ENCODE measurements at places on chromosomes 12 and 14. TPM values are rescaled to one million over a fixed set of nuclear protein-coding genes. Genes with fewer than 3 reads are reported as not detected.
A peak's percentile ranks its signal among the peaks of the same experiment; 100 is the strongest.

NELL2 gene
- total RNA-seq = 0.63 TPM

BIN2 gene
- total RNA-seq = 11.1 TPM

- H3K27ac ChIP-seq = no peak overlapping the region
- no peak overlapping the region for H3K4me3 ChIP-seq
- DNase-seq = no peak
Measured at GRCh38 chr14:36279306-36280190, 40.9 kb downstream of the MBIP start.

DNA sequence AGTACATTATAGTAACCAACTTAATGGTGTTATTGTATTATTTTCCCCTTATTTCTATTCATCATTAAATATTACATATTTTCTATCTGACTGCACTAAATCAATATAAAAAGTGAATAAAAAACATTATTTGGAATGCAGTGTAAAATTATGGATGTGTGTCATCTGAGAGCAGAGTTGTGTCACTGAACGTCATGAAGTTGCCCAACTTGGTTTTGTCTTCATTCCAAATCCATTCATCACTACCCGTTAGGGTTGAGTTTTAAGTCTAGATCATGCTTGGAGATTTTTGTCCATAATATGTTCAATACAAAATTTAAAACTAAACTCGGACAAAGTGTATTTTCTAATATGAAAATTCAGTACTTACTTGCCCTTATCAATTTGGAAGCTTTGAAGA is 16.1 kb downstream of the KLRF1 start:
- no peak overlapping the region for H3K27ac ChIP-seq
- H3K4me3 ChIP-seq = no peak overlapping the region
- no peak for DNase-seq

- no peak overlapping the region for H3K4me3 ChIP-seq
- H3K27ac ChIP-seq = no peak overlapping the region
- no peaks in the 10 kb centered on the region for H3K27me3 ChIP-seq
- no peaks in the 10 kb centered on the region for H3K36me3 ChIP-seq
- peaks cover 10% of the 10 kb centered on the region for H3K4me1 ChIP-seq
Measured at GRCh38 chr12:91074154-91074709, 16.4 kb upstream of the KERA start.

DNA sequence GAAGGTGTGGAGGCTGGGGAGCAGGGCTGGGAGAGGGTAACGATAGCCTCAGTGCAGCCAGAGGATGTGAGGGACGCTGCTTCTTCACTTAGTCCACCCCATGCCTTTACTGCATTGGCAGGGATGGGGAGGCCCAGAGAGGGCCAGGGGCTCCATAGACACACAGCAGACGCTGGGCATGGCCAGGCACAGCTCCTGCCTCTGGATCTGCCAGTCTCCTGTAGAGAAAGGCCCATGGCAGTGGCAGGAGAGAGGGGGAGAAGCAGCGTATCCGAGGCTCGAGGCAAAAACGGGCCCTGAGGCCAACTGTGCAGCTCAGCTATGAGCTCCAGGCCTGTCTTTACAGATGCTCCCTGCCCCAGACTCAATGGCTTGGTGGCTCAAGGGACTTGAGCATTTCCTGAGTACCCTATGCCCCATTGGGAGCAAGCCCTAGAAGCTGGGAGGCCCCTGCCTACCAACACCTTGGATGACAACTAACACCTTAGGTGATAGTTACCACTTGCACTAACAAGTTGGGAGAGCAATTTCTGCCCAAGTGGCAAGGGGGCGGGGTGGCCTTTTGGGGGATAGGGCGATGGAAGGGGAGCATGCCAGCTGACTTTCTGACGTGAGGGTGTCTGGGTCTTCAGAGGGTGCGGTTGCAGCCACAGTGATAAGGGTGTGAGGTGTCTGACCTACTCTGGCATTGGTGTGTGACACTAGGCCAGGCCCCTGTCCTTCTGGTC is 5.0 kb upstream of the LBHD2 start:
- no peak for DNase-seq
- peaks cover 17% of the 10 kb centered on the region for H3K4me1 ChIP-seq
- no peaks in the 10 kb centered on the region for H3K27me3 ChIP-seq
- no peak overlapping the region for H3K27ac ChIP-seq
- H3K36me3 ChIP-seq = no peaks in the 10 kb centered on the region

GRCh38 chr14:100709289-100710284 is 17.1 kb upstream of the DLK1 start:
- H3K4me3 ChIP-seq = no peak overlapping the region
- peak; percentile 36 for DNase-seq
- peaks cover 14% of the 10 kb centered on the region for H3K4me1 ChIP-seq
- no peaks in the 10 kb centered on the region for H3K27me3 ChIP-seq

DNA sequence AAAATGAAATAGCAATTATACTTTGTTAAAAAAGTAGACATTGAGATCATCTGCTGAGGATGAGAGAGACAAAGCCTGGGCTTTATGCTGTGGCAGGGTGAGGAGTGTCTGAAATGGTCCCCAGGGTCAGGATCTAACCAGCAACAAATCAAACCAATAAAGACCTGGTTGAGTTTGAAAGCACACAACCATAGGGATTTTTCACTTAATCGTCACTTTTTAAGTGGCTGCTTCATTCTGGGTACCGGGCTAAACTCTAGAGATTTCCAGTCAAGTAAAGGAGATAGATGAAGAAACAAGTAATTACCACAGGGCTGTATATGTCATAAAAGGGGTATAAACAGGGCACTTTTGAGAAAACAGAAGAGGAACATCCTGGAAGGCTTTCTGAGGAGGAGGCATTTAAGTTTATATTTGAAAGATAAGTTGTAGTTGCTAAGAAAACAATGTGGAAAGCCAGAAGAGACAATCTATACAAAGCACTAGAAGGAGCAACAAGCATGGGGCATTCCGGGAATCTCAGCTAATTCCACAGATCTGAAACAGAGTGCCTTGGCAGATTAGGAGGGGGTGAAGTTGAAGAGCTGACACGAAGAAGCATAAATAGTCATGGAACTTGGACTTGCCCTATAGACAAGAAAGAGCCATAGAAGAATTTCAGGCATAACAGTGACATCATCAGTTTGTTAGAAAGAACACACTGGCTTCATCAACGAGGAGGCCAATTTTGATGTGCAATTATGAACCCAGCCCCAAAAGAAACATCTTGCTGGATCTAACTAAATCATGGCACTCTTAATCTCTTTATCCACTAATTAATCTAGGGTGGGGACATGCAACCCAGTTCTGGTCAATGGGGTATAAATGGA is 46.9 kb upstream of the FRS2 start:
- no peaks in the 10 kb centered on the region for H3K36me3 ChIP-seq
- no peaks in the 10 kb centered on the region for H3K27me3 ChIP-seq
- H3K4me3 ChIP-seq = no peak overlapping the region
- no peak overlapping the region for H3K27ac ChIP-seq

- H3K4me1 ChIP-seq = no peaks in the 10 kb centered on the region
- H3K27me3 ChIP-seq = no peaks in the 10 kb centered on the region
- H3K27ac ChIP-seq = no peak overlapping the region
- no peaks in the 10 kb centered on the region for H3K36me3 ChIP-seq
Measured at GRCh38 chr12:132460571-132460970, 29.4 kb upstream of the FBRSL1 start.

DNA sequence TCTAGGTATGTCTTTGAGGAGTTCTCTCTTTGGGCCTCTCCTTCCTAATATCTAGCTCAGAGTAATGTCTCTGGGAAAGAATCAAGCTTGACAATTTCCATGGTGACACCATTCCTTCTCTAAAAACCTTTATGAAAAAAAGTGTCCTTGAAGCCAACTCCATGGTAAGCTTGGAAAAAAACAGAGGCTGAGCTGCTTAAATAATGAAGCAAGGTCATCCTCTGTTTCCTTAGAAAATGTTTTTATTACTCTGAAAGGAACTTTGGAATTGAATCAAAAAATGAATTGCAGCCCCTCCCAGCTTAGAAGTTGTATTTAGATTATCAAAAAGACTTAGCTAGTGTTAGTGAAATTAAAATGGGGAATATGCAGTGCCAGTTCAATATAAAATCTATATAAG is 166.1 kb upstream of the KITLG start:
- peaks cover 32% of the 10 kb centered on the region for H3K4me1 ChIP-seq
- no peak overlapping the region for H3K4me3 ChIP-seq
- peak overlapping the region; percentile 35 for H3K27ac ChIP-seq
- H3K36me3 ChIP-seq = no peaks in the 10 kb centered on the region

TMEM63C gene
- total RNA-seq = not detected

RIMBP2 gene
- total RNA-seq = not detected

DNA sequence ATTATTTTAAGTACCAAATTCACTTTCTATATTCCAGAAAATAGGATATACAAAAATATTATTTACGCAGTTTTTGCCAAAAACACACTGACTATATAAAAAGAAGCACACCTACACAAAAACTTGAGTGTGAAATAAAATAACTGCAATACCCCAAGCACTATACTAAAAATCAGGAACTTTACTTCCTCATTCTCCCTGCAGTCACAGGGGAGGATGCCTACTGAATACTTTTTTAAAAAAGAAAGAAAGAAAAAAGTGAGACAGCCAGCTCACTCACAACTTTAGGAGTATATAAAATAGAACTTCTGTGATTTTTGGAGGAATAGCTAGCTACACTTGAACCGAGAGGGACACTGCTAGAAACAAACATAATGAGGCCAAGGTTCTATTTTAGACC is 12.2 kb downstream of the RPS6KA5 start:
- no peak for DNase-seq
- H3K27me3 ChIP-seq = no peaks in the 10 kb centered on the region
- H3K27ac ChIP-seq = no peak overlapping the region
- no peak overlapping the region for H3K4me3 ChIP-seq

Measured in tibial nerve (tissue), 4 donors.